ENCODE measurements at places on chromosomes 5 and 9. TPM values are rescaled to one million over a fixed set of nuclear protein-coding genes. Genes with fewer than 3 reads are reported as not detected.

GRCh38 chr5:158840193-158840592, 259.5 kb downstream of the EBF1 start:
- H3K36me3 ChIP-seq: no peaks in the 10 kb centered on the region
- H3K27ac ChIP-seq: no peak overlapping the region
- DNase-seq: no peak
- H3K27me3 ChIP-seq: peaks cover 4% of the 10 kb centered on the region
- H3K4me3 ChIP-seq: no peak overlapping the region

Gene CCNJL
- total RNA-seq: not detected

GRCh38 chr9:38318759-38319495, 73.6 kb upstream of the ALDH1B1 start:
- H3K4me1 ChIP-seq: no peaks in the 10 kb centered on the region
- no peak overlapping the region for H3K4me3 ChIP-seq
- no peaks in the 10 kb centered on the region for H3K36me3 ChIP-seq
- peaks cover 6% of the 10 kb centered on the region for H3K27me3 ChIP-seq
- no peak overlapping the region for H3K27ac ChIP-seq

DNA sequence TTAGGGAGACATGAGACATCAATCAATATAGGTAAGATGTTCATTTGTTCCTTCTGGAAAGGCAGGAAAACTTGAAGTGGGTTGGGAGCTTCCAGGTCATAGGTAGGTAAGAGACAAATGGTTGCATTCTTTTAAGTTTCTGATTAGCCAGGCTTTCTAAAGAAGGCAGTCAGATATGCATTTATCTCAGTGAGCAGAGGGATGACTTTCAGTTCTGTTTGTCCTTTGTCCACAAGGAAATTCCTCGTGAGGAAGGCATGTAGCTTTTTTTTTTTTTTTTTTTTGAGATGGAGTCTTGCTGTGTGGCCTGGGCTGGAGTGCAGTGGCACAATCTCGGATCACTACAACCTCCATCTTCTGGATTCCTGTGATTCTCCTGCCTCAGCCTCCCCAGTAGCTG, 155.3 kb upstream of the ABCA1 start:
- H3K4me1 ChIP-seq: no peaks in the 10 kb centered on the region

- no peak for DNase-seq
- H3K4me1 ChIP-seq: peaks cover 8% of the 10 kb centered on the region
- H3K36me3 ChIP-seq: no peaks in the 10 kb centered on the region
- H3K27me3 ChIP-seq: no peaks in the 10 kb centered on the region
Observed at GRCh38 chr9:97593960-97594359, 39.2 kb downstream of the TSTD2 start.

GRCh38 chr9:133415170-133415569, 2.6 kb downstream of the REXO4 start:
- H3K27me3 ChIP-seq: no peaks in the 10 kb centered on the region
- peaks cover 39% of the 10 kb centered on the region for H3K36me3 ChIP-seq
- H3K27ac ChIP-seq: no peak overlapping the region
- H3K4me3 ChIP-seq: no peak overlapping the region
- peaks cover 47% of the 10 kb centered on the region for H3K4me1 ChIP-seq

Gene PTCH1
- total RNA-seq: 8.9 TPM

- no peak overlapping the region for H3K27ac ChIP-seq
- peaks cover 31% of the 10 kb centered on the region for H3K4me1 ChIP-seq
- no peak overlapping the region for H3K4me3 ChIP-seq
- no peaks in the 10 kb centered on the region for H3K27me3 ChIP-seq
- H3K36me3 ChIP-seq: peaks cover 14% of the 10 kb centered on the region
- DNase-seq: no peak
Observed at GRCh38 chr5:54529565-54529964, 12.0 kb downstream of the SNX18 start.

GRCh38 chr5:154213592-154213991, 23.1 kb downstream of the GALNT10 start:
- peaks cover 54% of the 10 kb centered on the region for H3K4me1 ChIP-seq
- H3K27ac ChIP-seq: no peak overlapping the region

Gene CDH18
- total RNA-seq: not detected

GRCh38 chr9:38107811-38108304, 38.8 kb upstream of the SHB start:
- peaks cover 12% of the 10 kb centered on the region for H3K27me3 ChIP-seq
- no peak for DNase-seq
- H3K4me3 ChIP-seq: no peak overlapping the region
- H3K36me3 ChIP-seq: no peaks in the 10 kb centered on the region
- no peak overlapping the region for H3K27ac ChIP-seq
- no peaks in the 10 kb centered on the region for H3K4me1 ChIP-seq

Gene OBP2B
- total RNA-seq: not detected

Gene SH3GL2
- total RNA-seq: not detected

- no peak overlapping the region for H3K27ac ChIP-seq
- H3K4me3 ChIP-seq: no peak overlapping the region
- no peak for DNase-seq
- H3K36me3 ChIP-seq: no peaks in the 10 kb centered on the region
- no peaks in the 10 kb centered on the region for H3K27me3 ChIP-seq
Observed at GRCh38 chr5:12662545-12663314, 758.5 kb upstream of the CTNND2 start.

DNA sequence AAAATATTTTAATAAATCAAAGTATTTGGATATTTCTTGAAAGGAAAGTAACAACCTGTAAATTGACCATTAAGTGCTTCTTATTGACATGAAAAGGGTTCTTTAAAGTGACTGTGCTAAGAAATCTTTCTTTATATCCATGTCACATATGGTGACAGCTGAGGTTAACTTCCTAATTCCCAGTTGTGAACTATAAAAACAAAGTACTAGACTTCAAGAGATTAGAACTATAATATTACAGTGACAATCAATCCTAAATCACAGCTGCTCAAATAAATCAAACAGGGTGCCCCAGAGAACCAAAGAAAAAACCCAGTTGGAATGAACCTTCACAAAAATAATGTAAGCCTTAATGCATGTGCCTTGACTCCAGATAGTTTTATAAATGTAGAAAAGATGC, 332.6 kb upstream of the PDE4D start:
- no peak overlapping the region for H3K27ac ChIP-seq
- no peak overlapping the region for H3K4me3 ChIP-seq
- no peaks in the 10 kb centered on the region for H3K36me3 ChIP-seq

Gene SYNPO
- total RNA-seq: 0.08 TPM

DNA sequence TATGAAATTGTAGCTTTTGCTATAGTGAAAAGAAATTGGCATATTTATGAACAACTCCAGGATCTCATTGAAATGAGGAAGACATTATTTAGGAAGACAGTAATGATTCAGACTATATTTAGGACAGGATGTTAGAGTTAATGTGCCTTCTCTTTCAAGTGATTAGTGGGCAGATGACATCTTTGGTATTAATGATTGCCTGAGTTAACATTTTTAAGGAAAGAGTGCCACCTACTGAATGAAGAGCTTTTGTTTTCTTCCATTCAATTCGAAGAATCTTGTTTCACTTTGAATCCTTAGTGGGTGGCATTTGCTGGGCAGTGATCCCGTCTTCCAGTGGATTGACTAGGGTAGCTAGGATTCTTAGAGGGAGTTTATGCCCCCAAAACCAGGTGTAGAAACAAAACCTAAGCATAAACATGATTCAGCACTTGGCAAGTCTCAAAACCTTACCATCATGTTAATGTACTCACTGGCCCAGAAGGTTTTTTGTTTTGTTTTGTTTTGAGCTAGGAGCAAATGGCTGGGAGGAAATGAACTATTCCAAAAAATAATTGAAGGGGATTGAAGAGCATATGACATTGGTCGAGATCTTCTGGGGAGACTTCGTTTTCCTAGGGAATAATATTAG, 23.2 kb downstream of the MAP3K1 start:
- H3K27ac ChIP-seq: peak overlapping the region; percentile 25
- peak overlapping the region; percentile 9 for H3K4me3 ChIP-seq
- H3K27me3 ChIP-seq: no peaks in the 10 kb centered on the region
- H3K4me1 ChIP-seq: peaks cover 75% of the 10 kb centered on the region

- DNase-seq: no peak
- H3K27ac ChIP-seq: no peak overlapping the region
- no peak overlapping the region for H3K4me3 ChIP-seq
- no peaks in the 10 kb centered on the region for H3K36me3 ChIP-seq
- H3K27me3 ChIP-seq: no peaks in the 10 kb centered on the region
Observed at GRCh38 chr5:172853355-172853975, 19.4 kb downstream of the ERGIC1 start.

DNA sequence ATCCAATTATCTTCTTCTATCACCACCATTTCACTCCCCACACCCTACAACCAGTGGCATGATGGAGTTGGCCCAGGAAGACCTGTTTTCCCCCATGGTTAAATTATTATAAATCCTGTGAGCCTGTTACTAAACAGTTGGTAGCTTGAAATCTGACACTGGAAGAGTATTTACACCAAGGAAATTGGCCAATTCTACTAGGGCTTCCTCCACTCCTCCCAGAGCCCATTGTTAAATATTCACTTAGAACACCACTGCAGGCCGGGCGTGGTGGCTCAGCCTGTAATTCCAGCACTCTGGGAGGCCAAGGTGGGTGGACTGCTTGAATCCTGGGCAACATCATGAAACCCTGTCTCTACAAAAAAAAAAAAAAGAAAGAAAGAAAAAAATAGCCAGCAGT, 32.4 kb upstream of the CKS2 start:
- H3K4me1 ChIP-seq: peaks cover 36% of the 10 kb centered on the region
- H3K36me3 ChIP-seq: peaks cover 18% of the 10 kb centered on the region
- DNase-seq: no peak
- peaks cover 14% of the 10 kb centered on the region for H3K27me3 ChIP-seq

- no peaks in the 10 kb centered on the region for H3K27me3 ChIP-seq
- DNase-seq: no peak
- H3K27ac ChIP-seq: no peak overlapping the region
- no peak overlapping the region for H3K4me3 ChIP-seq
- H3K4me1 ChIP-seq: no peaks in the 10 kb centered on the region
- peaks cover 4% of the 10 kb centered on the region for H3K36me3 ChIP-seq
Observed at GRCh38 chr5:5405441-5405840, 17.0 kb upstream of the ICE1 start.

- H3K4me3 ChIP-seq: no peak overlapping the region
- DNase-seq: no peak
- peaks cover 2% of the 10 kb centered on the region for H3K27me3 ChIP-seq
- peaks cover 5% of the 10 kb centered on the region for H3K4me1 ChIP-seq
Observed at GRCh38 chr5:17114715-17115599, 102.5 kb upstream of the BASP1 start.

DNA sequence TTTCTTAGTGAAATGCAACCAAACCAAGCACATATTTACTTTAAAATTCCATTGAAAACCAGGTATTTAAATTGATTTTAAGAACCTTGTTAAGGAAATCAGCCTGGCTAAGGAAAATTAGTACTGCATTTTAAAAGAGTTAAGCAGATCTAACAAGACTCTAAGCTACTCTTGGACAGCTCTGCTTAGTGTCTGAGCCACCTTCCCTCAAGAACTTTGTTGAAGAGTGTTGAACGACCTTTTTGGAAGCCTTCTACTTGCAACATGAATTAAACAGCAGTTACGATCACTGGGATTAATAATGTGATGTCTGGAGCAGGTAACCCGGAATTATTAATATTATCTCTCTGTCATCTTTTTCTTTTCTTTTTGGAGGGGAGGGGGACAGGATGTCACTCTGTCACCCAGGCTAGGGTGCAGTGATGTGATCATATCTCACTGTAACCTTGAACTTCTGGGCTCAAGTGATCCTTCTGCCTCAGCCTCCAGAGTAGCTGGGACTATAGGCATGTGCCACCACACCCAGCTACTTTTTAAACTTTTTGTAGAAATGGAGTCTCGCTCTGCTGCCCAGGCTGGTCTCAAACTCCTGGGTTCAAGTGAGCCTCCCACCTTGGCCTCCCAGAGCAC, 74.7 kb downstream of the ANKRD55 start:
- H3K4me1 ChIP-seq: peaks cover 89% of the 10 kb centered on the region
- no peaks in the 10 kb centered on the region for H3K27me3 ChIP-seq
- peak overlapping the region; percentile 94 for H3K27ac ChIP-seq

DNA sequence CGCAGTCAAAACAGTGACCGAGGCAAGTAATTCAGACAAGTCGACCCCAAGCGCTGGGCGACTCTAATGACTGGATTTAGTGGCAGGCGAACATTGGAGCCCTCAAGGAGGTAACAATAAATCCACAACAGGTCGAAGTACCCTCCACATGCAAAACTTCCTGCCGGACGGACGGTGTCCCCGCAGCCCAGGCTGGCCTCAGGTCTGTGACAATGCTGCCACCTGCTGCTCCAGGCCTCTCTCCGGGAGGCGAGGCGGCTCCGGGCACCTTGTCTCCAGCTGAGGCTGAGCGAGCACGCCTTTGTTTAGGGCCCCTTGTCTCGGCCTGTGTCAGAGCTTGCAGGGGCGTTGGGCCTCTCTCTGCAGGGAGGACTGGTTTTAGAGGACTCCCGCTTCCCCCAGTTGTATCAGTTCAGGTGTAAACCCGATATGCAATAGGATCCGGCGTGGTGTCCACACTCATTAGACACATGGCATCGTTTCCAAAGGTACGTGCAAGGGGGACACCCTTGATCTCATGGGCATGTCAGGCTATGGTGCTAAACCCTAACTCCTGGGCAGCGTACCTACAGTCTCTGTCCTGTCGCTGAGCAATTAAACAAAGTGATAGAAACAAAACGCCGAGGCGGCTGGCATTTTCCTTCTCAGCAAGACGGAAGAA, 628.0 kb upstream of the ADAMTS16 start:
- H3K36me3 ChIP-seq: no peaks in the 10 kb centered on the region
- DNase-seq: no peak
- no peaks in the 10 kb centered on the region for H3K27me3 ChIP-seq
- H3K4me3 ChIP-seq: no peak overlapping the region
- H3K4me1 ChIP-seq: no peaks in the 10 kb centered on the region

Gene RXRA
- 1.4 TPM for total RNA-seq

GRCh38 chr5:37412515-37412914, 33.4 kb downstream of the WDR70 start:
- H3K4me3 ChIP-seq: no peak overlapping the region
- H3K27ac ChIP-seq: no peak overlapping the region
- H3K4me1 ChIP-seq: no peaks in the 10 kb centered on the region
- peaks cover 14% of the 10 kb centered on the region for H3K36me3 ChIP-seq
- no peaks in the 10 kb centered on the region for H3K27me3 ChIP-seq

Gene SLC4A9
- total RNA-seq: 0.44 TPM

DNA sequence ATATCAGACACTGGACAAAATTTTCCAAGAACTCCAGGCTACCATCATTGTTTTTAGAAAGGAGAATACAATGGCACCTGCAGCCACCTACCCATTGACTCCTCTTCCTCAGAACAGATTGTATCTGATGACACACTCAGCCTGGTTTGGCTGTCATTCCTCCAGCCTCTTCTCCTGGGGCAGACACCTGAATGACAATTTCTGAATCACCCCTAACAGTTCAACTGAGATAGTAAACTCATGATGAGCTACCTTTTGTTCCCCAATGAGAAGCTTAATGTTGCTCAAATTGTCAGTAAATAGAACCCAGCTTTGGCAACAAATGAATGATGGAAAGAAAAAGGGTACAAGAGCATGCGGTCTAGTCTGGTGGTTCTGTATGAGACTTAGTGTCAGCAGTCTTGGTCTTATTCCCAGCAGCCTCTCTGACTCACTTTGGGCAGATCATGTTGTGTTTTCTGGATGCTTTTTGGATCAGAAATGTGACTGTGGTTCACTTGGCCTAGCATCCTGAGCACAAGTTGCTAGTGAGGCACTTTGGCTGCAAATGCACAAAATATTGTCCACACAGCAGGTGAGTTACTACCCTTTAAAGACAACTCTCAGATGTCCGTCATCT, 78.3 kb downstream of the MAMDC2 start:
- no peak for DNase-seq
- H3K27ac ChIP-seq: no peak overlapping the region
- H3K4me3 ChIP-seq: no peak overlapping the region
- no peaks in the 10 kb centered on the region for H3K36me3 ChIP-seq
